ENCODE measurements at places on chromosomes 7 and 10.

- DNase-seq = no peak
Observed at GRCh38 chr7:54782829-54783228, 23.8 kb upstream of the SEC61G start.

DNA sequence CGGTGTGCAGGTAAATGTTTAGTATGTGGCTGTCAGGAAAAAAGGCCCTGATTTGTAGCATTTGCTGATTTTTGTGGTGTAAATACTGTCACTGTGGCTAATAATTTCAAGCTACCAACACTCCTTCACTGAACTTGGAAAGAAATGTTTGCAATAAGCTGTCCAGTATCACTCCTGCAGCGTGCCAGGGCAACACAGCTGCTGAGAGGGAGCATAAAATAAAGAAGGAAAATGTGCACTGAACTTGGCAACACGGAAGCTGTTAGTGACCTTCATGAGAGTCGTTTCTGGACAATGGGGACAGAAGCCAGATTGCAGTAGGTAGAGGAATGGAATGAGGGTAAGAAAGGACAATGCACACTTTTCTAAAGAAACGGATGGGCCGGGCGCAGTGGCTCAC is 37.9 kb upstream of the FHIP2A start:
- DNase-seq = no peak

DNA sequence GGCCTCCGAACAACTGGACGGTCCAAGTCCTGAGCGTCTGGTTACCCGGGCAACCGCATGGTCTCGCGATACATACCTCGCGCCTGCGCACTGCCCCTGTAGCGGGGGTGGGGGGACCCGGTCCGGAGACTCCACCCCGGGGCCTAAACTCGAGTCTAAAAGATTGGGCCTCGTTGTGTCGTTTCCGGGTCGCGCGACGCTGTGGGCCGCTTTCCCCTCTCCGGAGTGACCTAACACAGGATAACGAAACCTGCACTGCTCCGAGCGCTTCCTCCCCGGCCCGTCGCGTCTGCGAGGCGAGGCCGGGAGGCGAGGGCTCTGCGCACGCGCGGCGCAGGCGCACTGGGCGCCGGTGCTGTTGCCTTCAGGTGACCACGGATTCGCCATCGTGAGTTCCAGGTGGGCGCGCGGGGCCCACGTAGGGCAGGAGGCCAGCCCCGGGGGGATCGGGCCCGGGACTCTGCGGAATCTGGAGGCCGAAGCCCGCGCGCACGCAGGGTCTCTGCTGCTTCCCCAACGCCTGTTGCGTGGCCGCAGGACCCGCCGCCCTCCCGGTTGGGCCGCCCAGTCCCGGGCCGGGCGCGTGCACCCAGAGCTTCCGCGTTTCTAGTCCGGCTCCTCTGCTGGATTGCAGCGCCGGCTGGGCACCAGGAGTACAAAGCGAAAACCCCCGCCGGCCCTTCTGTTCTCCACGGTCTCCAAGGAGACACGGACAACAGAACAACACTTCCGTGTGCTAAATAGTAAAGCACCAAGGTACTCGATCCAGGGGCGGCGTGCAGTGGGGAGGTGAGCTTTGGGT is at the start of gene RPP38:
TSS of gene RPP38 (plus strand) at position 345 of the 802 bp plus-strand sequence. CDS start 5,960 bp downstream, outside the sequence.
- peak; percentile 97 for DNase-seq

DNA sequence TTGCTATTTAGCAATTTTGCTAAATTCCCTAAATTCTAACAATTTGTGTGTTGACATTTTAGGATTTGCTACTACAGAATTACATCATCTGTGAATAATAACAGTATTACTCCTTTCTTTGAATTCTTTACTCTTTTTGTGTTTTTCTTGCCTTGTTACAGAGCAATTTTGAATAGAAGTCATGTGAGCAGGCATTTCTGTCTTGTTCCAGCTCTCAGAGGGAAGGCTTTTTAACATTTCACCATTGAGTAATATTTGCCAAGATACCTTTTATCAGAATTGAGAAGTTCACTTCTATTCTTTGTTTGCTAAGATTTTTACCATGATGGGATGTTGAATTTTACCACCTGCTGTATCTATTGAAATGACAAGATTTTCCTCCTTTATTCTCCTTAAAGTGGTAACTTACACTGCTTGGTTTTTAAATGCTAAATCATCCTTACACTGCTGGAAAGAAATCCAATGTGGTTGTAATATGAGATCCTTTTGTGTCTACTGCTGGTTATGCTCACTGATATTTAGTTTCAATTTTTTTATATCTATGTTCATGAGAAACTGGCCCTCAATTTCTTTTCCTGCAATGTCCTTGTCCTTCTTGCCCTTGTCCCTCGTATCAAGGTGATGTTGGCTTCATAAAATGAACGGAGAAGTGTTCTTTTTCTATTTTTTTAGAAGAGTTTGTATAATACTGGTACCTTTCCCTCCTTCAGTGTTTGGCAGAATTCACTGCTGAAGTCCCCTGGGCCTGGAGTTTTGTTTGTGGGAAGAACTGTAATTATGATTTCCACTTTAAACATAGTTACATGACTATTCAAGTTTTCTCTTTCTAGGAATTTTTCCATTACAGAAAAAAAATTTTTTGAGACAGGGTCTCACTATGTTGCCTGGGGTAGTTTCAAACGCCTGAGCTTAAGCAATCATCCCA is 50.3 kb upstream of the ATP6V0A4 start:
- DNase-seq = peak; percentile 16

GRCh38 chr7:151057506-151057988 is at the start of gene CDK5:
CDK5 (minus strand) TSS chr7:151057897; CDS start chr7:151057848, 49 bp downstream.
- DNase-seq = no peak

DNA sequence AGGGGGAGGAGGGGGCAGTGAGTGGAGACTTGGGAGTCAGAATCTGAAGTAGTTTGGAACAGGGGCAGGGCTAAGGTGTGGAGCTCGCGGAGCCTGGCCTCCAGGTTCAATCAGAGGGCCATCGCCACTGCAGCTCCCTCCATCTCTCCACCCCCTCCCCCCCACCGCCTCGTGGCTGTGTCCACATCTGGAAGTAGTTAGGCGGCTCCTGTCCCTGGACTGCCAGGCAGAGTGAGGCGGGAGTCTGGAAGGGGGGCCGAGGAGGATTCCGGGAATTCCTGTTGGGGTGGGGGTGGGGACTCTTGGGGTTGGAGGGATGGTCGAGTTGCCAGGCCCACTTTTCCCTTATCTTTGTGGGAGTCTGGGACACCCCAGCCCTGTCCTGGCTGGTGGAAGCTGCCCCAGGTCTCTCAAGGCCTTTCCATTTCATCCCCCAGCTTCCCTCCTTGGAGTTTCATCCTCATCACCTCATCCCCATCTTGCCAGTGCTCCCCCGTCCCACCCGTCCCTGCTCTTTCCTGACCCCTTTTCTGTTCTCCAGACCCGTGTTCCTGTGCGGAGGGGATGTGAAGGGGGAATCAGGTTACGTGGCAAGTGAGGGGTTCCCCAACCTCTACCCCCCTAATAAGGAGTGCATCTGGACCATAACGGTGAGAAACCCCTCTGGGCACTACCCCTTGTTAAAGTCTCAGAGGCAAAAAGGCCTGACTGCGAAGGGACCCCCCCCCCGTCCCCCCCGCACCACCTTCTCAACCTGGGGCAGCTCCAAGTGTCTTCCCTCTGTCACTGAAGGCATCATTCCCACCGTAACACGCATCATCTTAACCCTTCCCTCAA is 944 bp downstream of the PCOLCE start:
- peak; percentile 73 for DNase-seq

DNA sequence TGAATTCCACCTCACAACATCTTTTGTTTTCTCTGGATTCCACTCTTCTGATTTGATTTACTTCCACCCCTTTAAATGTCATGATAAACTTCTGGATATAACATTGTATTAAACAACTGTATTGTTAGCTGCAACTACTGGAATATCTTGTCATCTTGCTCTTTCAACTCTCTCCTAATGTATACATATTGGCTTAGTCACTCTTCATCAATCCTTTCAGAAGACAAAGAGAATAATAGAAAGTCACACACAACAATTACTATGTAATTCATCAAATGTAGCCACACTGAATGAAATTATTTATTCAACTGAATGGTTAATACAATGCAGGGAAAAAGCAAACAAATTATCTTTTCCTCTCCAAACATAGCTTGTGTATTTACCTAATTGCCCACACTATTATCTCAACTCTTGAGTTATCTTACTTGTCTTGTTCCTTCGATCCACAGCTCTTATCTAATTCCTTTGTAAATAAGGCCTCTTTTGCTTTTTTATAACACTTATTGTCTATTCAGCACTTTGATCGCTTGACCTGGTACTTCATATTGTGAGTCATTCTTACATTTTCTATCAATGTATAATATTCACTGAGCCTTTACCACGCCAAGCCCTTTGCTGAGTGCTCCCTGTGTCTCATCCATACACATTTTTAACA is 16.7 kb downstream of the SEMA3A start:
- no peak for DNase-seq

GRCh38 chr10:113347508-113347907 is 205.3 kb upstream of the HABP2 start:
- no peak for DNase-seq

DNA sequence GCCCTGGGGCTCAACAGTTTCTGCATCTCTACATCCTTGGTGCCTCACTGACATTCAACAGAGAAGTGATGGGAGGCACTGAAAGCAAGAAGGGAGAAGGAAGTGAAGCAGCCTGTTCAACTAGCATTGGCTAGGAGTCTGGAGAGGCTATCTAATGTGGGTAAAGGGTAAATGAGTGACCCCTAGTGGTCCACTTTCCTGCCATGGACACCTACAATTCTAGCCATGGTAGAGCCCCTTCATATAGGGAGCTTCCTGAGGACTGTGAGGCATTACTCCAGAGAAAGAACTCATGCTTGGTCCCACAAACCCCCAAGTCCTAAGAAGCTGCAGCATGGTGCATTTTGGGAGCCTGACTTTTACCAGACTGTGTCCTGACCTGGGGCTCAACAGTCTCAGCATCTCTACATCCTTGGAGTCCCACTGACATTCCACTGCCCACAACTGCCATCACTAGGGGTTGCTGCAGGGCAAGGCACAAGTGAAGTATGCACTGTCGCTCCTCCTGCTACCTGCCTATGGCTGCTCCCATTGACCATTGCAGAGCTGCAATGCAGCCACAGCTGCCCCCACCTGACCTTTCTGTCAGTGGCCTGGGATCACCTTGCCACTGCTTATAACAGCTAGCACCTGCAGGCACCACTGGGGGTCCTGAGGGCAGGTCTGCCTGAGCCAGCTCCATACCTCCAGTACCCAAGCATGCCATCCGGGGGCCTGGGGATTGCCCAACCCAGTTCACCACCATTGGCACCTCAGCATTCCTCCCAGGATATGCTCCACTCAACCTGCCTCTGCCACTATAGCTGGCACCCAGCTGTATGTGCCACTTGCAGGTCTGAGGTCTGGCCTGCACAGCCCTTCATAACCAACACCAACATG is 44.1 kb upstream of the CDK6 start:
- peak; percentile 47 for DNase-seq

GRCh38 chr7:51253157-51253556 is 63.5 kb downstream of the COBL start:
- DNase-seq = no peak
